ENCODE measurements at places on chromosomes 2 and 18. TPM values are rescaled to one million over a fixed set of nuclear protein-coding genes. Genes with fewer than 3 reads are reported as not detected.

The GPR75 gene
- total RNA-seq = 3.6 TPM

The CAVIN2 gene
- total RNA-seq = 201 TPM

The DGKD gene
- 11.8 TPM for total RNA-seq

The FAP gene
- total RNA-seq = 35.7 TPM

The MRPS9 gene
- 18.4 TPM for total RNA-seq

The COL4A4 gene
- total RNA-seq = 0.49 TPM

The TTN gene
- total RNA-seq = 12.1 TPM

The SPC25 gene
- total RNA-seq = not detected

The SPRED2 gene
- total RNA-seq = 13.7 TPM

The DTNA gene
- 140 TPM for total RNA-seq

The PAIP2B gene
- total RNA-seq = 12.5 TPM

The CMPK2 gene
- 6.4 TPM for total RNA-seq

The GYPC gene
- total RNA-seq = 120 TPM

The UGT1A1 gene
- total RNA-seq = not detected

The PSMA8 gene
- total RNA-seq = not detected

The FN1 gene
- total RNA-seq = 3,059 TPM

The GRB14 gene
- 16.6 TPM for total RNA-seq

DNA sequence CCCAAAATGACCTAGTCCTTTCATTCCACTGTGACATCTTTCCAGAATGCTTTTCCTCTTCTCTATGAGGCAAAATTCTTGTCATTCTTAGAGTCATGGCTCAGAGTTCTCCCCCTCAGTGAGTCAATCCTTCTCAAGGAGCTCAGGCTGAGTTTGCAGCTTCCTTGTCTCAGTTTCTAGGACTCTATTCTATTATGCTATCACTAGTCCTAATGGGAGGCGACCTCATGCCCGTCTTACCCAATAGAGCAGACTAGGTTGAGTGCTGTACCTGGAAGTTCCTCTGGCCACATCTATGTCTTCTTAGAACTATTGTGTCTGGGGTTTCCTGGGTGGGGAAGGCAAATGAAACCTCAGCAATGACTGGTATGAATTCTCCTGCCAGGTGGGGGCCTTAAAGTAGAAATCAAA, 51.5 kb downstream of the HAUS1 start:
- no peak for DNase-seq
- no peaks in the 10 kb centered on the region for H3K27me3 ChIP-seq
- no peaks in the 10 kb centered on the region for H3K4me1 ChIP-seq
- no peaks in the 10 kb centered on the region for H3K36me3 ChIP-seq

DNA sequence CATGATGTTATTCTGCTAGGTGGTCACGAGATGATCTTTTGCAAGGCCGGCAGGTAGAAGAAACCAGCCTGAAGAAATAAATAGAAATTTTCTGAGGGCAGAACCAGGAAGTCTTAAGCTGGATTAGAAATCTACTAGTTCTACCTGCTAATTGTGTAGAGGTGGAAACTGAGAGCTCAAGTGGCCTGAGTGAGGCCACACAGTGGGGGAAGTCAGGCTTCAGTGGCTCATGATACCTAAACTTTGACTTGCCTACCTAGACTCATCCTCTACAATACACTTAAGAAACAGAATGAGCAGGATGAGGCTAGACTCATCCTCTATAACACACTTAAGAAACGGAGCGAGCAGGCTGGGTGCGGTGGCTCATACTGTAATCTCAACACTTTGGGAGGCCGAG, 134.9 kb upstream of the NDUFV2 start:
- H3K27me3 ChIP-seq = no peaks in the 10 kb centered on the region
- no peak overlapping the region for H3K27ac ChIP-seq
- peaks cover 41% of the 10 kb centered on the region for H3K4me1 ChIP-seq

- H3K27ac ChIP-seq = no peak overlapping the region
- no peaks in the 10 kb centered on the region for H3K27me3 ChIP-seq
- no peak overlapping the region for H3K4me3 ChIP-seq
Measured at GRCh38 chr2:74576863-74577229, 22.3 kb downstream of the DOK1 start.

DNA sequence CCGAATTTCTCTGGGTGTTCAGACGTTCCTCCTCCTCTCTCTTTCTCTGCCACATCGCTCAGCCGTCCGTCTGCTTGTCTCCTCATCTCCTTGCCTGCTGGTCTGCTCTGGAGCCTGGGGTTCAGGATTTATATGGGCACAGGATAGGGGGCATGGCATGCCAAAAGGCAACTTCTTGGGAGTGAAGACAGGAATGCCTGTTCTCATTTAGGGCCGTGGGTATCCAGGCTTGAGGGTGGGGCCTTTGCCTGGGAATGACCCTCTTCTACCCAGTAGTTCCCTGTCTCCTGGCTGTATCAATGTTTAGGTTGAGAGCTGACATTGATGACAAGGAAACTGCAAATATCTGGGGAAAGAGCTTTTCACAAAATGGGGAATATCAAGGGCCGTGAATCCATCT, 98.0 kb downstream of the HRH4 start:
- no peak overlapping the region for H3K4me3 ChIP-seq
- DNase-seq = no peak
- H3K4me1 ChIP-seq = no peaks in the 10 kb centered on the region

GRCh38 chr18:2618009-2618408, 37.5 kb upstream of the SMCHD1 start:
- no peak for DNase-seq
- no peaks in the 10 kb centered on the region for H3K27me3 ChIP-seq
- no peaks in the 10 kb centered on the region for H3K4me1 ChIP-seq
- H3K27ac ChIP-seq = no peak overlapping the region
- H3K36me3 ChIP-seq = no peaks in the 10 kb centered on the region

- H3K27me3 ChIP-seq = no peaks in the 10 kb centered on the region
- no peak overlapping the region for H3K4me3 ChIP-seq
Measured at GRCh38 chr2:121884078-121884477, 128.6 kb downstream of the TSN start.

- H3K27ac ChIP-seq = no peak overlapping the region
- no peaks in the 10 kb centered on the region for H3K4me1 ChIP-seq
- no peak overlapping the region for H3K4me3 ChIP-seq
- no peak for DNase-seq
Measured at GRCh38 chr2:46441838-46442712, 37.3 kb upstream of the TMEM247 start.

GRCh38 chr2:55547001-55547400, 27.5 kb downstream of the CFAP36 start:
- H3K27ac ChIP-seq = no peak overlapping the region
- H3K4me3 ChIP-seq = no peak overlapping the region
- no peaks in the 10 kb centered on the region for H3K27me3 ChIP-seq
- H3K36me3 ChIP-seq = peaks cover 9% of the 10 kb centered on the region
- DNase-seq = no peak

GRCh38 chr18:10170375-10170774, 256.6 kb downstream of the VAPA start:
- no peak overlapping the region for H3K27ac ChIP-seq
- DNase-seq = no peak
- H3K4me1 ChIP-seq = no peaks in the 10 kb centered on the region
- no peaks in the 10 kb centered on the region for H3K27me3 ChIP-seq

GRCh38 chr18:23870676-23871380, 143.7 kb upstream of the TTC39C start:
- no peaks in the 10 kb centered on the region for H3K4me1 ChIP-seq
- H3K4me3 ChIP-seq = no peak overlapping the region
- no peak overlapping the region for H3K27ac ChIP-seq
- no peak for DNase-seq
- no peaks in the 10 kb centered on the region for H3K27me3 ChIP-seq

- no peak overlapping the region for H3K27ac ChIP-seq
- no peak for DNase-seq
- peaks cover 5% of the 10 kb centered on the region for H3K36me3 ChIP-seq
- H3K4me3 ChIP-seq = no peak overlapping the region
- peaks cover 27% of the 10 kb centered on the region for H3K4me1 ChIP-seq
Measured at GRCh38 chr2:206277503-206277902, 3.0 kb downstream of the ZDBF2 start.

GRCh38 chr2:146939991-146940685, 904.7 kb upstream of the ACVR2A start:
- no peak overlapping the region for H3K4me3 ChIP-seq
- no peaks in the 10 kb centered on the region for H3K4me1 ChIP-seq
- H3K36me3 ChIP-seq = no peaks in the 10 kb centered on the region
- peak overlapping the region; percentile 58 for H3K27ac ChIP-seq

GRCh38 chr2:122203523-122203922, 448.1 kb downstream of the TSN start:
- H3K27me3 ChIP-seq = no peaks in the 10 kb centered on the region
- H3K4me3 ChIP-seq = no peak overlapping the region
- DNase-seq = no peak
- no peaks in the 10 kb centered on the region for H3K4me1 ChIP-seq

- no peaks in the 10 kb centered on the region for H3K36me3 ChIP-seq
- peak overlapping the region; percentile 97 for H3K4me3 ChIP-seq
- H3K27me3 ChIP-seq = no peaks in the 10 kb centered on the region
- DNase-seq = no peak
- peaks cover 39% of the 10 kb centered on the region for H3K4me1 ChIP-seq
Measured at GRCh38 chr2:64019975-64020528, 824 bp upstream of the VPS54 start.

DNA sequence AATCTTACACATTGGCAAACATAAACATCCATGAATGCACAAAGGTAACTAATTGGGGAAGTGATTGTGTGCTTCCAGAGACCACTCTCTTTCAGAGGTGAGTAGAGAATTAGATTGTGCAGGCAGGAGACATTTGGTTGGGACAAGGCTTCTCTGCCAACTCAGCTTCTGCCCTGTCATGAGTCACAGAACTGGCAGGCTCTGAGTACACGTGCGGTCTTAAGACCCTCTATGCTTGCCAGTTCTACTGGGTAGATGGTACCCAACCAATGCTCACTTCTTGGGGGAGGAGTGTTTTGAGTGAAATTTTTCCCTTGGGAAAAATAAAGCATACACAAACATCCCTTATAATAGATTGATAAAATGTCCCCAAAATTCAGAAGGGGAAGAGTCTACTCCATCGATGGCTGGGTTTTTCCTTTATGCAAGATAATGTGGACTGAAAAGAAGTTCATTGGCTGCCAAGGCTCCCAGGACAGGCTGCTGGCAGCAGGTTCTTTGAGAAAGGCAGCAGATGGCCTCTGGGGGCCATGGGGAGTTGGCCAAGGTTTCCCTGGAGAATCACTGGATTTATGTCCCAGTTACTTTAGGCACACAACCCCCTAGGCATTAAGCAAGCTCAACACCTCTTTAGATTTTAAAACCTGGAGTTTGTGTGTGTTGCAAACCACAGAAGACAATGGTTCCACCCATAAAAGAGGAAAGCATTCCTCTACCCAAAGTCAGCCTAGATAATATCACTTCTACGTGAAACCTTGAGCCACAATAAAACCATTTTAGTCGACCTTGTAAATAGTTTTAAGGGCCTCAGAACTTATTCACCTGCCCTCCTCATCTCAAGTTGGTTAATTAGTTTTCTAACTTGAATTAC, 417.0 kb downstream of the TXNL1 start:
- H3K27ac ChIP-seq = no peak overlapping the region
- no peaks in the 10 kb centered on the region for H3K27me3 ChIP-seq
- H3K36me3 ChIP-seq = no peaks in the 10 kb centered on the region
- H3K4me1 ChIP-seq = no peaks in the 10 kb centered on the region
- H3K4me3 ChIP-seq = no peak overlapping the region

DNA sequence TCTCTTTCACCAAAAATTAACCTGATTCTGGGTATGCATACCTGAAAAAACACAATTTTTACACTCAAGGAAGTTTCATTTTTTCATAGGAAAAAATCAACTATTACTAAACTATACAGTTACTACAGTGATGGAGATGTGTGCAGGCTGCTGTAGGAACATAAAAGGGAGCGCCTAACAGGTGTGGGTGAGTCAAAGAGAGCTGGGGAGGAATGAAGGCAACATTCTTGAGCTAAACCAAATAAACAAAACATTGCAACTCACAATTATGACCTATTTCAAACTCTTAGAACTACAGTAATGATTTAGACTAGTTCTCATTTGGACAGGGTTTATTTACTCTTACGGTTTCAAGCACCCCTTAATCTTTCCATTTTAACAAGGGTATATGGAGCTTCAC, 13.4 kb upstream of the CLASP1 start:
- H3K27me3 ChIP-seq = no peaks in the 10 kb centered on the region
- no peak for DNase-seq
- no peaks in the 10 kb centered on the region for H3K4me1 ChIP-seq
- no peak overlapping the region for H3K4me3 ChIP-seq
- H3K36me3 ChIP-seq = no peaks in the 10 kb centered on the region
- no peak overlapping the region for H3K27ac ChIP-seq

DNA sequence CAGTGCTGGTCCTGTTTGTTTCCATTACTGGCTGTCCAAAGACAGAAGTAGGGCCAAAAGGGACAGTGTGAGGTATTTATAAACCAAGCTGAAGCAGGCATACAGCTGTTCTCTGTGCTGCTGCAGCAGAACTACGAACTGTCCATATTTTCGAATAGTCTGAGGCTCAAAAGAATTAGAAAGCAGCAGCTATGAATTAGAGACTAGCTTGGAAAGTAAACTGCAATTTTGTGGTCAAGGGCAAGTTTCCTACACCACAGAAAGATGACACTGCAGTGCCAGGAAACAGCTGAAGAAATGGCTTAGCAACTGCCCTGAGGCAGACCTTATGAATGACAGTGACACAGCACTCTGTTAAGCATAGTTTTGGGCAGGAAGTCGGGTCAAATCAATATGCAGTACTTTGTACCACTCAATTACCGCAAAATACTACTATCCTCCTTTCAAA, 125.3 kb downstream of the TMEM131 start:
- H3K36me3 ChIP-seq = no peaks in the 10 kb centered on the region
- H3K4me3 ChIP-seq = no peak overlapping the region
- peak overlapping the region; percentile 58 for H3K27ac ChIP-seq
- H3K27me3 ChIP-seq = no peaks in the 10 kb centered on the region
- H3K4me1 ChIP-seq = peaks cover 29% of the 10 kb centered on the region

GRCh38 chr2:9312591-9312990, 106.0 kb downstream of the ASAP2 start:
- H3K27ac ChIP-seq = peak overlapping the region; percentile 90
- H3K36me3 ChIP-seq = no peaks in the 10 kb centered on the region
- no peak for DNase-seq

Data from sigmoid colon (tissue), 7 donors.